ENCODE measurements at places on chromosomes 7 and 10.

- DNase-seq, result peak; percentile 66
Measured at GRCh38 chr10:17648243-17649035, 4.5 kb downstream of the STAM start.

GRCh38 chr7:159109653-159110035 lies 35.0 kb downstream of the VIPR2 start:
- DNase-seq, result no peak

GRCh38 chr10:6023661-6024333 lies 38.4 kb downstream of the IL2RA start:
- DNase-seq, result no peak

DNA sequence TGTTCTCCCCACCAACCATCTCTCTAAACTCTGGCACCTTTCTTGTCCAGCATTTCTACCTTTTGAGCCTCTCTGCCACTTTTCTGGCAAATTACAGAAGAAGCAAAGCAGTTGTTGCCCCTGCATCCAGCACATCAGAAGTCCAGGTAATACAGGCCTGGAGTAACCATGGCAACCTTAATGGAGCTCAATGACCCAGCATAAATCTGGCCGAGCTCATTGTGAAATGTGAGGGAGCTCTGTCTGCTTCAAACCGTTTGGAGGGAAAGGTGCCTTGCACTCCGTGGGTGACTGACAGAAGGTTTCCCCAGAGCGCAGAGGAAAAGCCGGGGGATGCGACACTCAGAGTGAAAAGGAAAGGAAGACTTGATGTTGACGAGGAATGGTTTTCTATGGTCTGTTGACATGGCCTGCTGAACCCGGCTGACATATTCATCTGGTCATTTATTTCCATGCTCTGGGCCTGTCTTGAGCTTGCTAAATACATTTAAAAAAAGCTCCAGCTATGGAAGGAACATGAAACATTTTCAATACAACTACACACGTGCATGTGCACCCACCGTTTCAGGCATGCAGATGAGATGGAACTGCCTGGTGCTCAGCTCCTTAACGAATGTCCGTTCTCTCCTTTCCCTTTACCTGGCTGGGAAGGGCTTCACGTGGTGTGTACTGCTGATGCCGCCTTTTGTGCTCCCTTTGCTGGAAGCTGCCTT lies 74.9 kb downstream of the ADRA2A start:
- DNase-seq, result no peak

DNA sequence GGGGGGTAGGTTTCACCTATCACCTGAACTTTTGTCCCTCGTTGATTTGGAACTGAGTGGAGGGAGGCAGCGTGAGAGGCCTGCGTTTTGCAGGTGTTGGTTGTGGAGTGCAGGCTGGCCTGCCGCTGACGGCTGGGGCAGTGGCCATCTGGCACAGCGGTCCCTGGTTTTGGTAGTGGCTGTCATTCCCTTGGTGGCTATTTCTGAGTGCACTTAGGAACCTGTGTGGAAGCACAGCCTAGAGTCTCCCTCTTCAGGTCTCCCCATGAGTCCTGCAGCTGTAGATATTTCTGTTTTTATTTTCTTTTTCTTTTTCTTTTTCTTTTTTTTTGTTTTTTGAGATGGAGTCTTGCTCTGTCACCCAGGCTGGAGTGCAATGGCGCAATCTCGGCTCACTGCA lies 129.2 kb downstream of the CUL2 start:
- no peak for DNase-seq

GRCh38 chr7:65731562-65732035 lies 141.3 kb upstream of the VKORC1L1 start:
- DNase-seq, result no peak

DNA sequence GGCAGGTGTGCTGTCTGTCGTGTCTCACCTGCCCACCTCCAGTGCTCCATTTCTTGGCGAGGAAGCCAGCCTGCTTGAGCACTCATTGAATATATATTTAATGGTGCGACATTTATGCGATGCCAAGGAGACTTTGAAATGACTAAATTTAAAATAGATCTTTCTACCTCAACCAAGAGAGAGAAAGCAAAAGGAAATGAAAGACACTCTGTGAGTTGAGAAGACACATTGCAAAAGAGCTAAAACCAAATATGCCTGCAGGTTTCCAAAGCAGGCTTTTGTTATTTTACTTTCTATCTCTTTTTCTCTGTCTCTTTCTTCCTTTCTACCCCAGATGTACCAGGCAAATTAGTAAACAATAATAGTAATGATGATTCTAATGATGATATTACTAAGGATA lies 53.6 kb upstream of the AOAH start:
- no peak for DNase-seq

DNA sequence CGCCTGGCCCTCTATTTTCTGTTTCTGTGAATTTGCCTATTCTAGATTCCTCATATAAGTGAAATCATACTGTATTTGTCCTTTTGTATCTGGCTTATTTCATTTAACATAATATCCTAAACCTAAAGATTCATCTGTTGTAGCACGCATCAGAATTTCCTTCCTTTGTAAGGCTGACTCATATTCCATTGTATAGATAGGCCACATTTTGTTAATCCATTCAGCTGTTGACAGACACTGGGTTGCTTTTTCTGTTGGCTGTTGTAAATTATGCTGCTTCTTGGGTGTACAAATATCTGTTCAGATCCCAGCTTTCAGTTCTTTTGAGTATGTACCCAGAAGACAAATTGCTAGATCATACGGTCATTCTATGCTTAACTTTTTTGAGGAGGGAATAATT lies 28.8 kb upstream of the CUL1 start:
- no peak for DNase-seq

DNA sequence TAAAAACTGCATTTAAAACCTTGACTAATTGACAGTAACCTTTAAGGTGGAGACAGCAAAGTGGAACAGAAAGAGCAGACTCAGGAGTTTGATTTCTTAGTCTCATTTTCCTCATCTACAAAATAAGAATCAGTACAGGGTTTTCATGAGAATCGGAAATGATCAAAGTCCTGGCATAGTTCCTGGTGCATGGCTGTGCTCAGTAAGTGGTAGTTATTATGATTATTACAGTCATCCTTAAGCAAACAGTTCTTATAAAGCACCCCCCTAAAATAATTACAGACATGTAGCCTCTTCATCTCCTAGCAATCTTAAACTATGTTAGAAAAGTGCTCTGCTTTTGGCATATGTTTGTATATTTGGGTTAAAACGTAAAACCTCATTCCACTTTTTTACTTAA lies 18.0 kb downstream of the NEBL start:
- DNase-seq, result no peak

GRCh38 chr7:155230169-155230593 lies 67.5 kb upstream of the INSIG1 start:
- DNase-seq, result no peak

DNA sequence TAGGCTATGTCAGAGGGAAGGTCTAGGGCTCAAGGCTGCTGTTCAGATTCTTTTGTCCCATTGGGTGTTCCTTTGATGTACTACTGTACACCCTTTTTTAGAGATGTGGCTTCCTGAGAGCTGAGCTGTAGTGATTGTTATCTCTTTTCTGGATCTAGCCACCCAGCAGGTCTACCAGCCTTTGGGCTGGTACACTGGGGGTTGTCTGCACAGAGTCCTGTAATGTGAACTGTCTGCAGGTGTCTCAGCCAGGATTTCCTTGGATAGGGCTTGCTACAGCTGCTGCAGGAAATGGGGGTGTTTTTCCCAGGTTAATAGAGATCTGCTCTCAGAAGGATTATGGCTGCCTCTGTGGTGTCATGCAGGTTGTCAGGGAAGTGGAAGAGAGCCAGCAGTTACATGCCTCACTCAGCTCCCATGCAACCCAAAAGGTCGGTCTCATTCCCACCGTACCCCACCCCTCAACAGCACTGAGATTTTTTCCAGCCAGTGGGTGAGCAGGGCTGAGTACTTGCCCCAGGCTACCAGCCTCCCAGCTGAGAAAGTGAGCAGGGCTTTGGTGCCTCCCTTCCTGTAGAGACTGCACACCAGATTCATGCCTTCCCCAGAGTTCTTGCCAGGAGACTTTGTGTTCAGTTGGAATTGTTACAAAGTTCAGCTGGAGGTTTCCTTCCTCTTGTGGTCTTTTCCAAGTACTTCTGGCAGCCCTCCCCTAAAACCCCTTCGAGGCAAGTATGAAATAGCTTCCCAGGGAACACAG lies 63.3 kb downstream of the ZNF107 start:
- no peak for DNase-seq

DNA sequence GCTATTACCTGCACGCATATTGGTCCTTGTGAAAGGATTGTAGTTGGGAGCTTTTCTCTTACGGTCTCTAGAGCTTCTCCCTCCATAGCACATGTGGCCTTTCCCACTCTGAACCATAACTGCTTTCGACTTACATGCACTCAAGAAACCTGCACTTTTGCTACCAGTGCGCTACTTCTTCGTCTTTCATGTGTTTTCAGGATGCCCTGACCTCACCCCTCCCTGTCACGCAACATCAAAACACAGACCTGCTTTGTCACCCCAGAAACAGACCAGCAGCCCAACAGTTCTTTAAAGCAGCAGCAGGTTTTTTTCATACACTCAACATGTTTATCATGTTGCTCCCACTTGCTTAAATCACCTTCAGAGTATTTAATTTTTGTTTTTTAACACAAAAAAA lies 243.5 kb upstream of the TCF7L2 start:
- no peak for DNase-seq

DNA sequence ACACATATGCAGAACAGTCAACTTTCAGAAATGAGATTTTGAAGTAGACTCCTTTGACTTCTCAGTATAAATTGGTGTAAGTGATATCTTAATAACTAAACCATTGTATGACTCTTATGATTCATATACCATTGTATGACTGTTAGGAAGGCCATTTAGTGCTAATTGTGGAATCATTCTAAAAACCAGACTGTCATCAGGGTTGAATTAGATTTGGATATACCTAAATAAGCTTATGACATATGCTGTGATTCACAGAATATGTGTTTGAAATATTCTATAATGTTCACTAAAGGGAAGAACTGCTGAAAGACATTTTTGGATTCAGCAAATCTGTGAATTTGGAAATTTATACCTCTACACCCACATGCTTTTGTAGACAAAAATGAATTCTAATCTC lies 438.1 kb downstream of the MDFIC start:
- no peak for DNase-seq

GRCh38 chr10:70543911-70544310 lies 58.6 kb downstream of the PRF1 start:
- DNase-seq, result no peak

- no peak for DNase-seq
Measured at GRCh38 chr7:77958436-77958835, 159.9 kb downstream of the PHTF2 start.

DNA sequence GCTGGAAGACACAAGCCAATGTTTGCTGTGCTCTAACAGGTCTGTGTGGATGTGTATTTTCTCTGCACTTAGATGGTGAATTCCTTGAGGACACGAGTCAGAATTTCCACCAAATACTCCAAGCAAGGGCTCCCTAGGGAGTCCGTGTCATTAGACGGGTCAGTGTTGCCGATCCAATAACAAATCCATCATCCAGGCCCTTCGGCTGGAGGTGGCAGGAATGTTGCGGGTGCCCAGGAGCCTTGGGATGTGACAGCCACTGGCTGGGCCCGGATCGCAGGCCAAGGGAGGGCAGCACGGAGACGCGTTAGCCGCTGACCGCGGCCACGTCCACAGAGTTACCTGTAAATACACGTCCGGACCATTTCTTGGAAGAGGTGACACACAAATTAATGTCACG lies 186.8 kb downstream of the WDR37 start:
- no peak for DNase-seq

- DNase-seq, result no peak
Measured at GRCh38 chr10:6563075-6563474, 17.0 kb downstream of the PRKCQ start.

DNA sequence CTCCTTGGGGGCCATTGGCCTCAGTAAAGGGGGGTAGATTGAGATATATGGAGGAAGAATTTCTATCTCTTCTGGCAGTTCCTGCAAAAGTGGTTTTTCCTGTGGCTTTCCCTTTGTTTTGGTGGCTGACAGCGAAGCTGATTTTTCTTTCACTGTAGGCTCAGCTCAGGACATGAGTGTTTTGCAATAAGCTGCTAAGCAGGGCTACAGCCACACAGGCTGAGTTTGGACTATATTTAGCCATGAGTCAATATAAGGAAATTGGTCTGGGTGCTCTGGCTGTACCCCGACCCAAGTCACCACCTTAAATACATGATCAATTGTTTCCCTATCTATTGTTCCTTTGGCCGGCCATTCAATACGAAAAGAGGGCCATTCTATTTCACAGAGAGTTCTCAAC lies 212.7 kb upstream of the KCND2 start:
- DNase-seq, result no peak

DNA sequence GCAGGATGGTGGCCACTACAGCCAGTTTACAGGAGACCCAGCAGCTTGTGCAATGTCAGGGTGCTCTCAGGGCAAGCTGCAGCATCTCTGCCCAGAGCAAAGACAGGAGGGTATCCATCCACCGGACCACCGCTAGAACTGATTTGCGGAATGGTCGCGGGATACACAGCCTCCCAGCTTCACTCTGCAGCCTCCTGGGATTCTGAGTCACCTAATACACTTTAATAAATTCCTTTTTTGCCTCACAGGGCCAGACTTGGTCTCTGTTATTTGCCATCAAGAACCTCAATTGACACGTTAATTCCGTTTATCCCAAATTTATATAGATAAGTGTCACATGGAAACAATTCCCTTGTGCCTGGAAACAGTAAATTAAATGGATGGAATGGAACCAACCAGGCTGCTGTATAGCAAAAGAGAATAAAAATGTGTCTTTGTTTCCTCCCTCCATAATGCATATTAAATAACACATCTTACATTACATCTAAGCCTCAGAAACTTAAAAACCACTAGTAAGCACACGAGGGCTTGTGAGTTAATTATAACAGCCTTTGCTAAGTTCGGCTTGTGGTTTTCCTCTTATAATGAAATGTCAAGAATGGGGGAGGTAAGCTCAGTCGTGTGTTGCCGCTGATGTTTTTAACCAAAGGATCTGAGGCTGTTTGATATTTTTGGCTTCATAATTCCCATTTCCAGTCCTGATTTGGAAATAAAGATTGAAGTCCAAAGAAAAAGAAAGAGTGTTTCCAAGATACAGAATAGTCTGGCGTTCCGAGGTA lies 52.1 kb downstream of the ADRB1 start:
- DNase-seq, result no peak

- no peak for DNase-seq
Measured at GRCh38 chr7:151871189-151871735, 5.7 kb downstream of the PRKAG2 start.

GRCh38 chr10:72503241-72503640 lies 122.6 kb downstream of the MICU1 start:
- DNase-seq, result no peak
